ENCODE measurements at places on chromosomes 3 and 15. TPM values are rescaled to one million over a fixed set of nuclear protein-coding genes. Genes with fewer than 3 reads are reported as not detected.
A peak's percentile ranks its signal among the peaks of the same experiment; 100 is the strongest.

The EPHB1 gene
- total RNA-seq, result 3.5 TPM

The SPTBN5 gene
- total RNA-seq, result 1.9 TPM

The LYZL4 gene
- not detected for total RNA-seq

The CASR gene
- total RNA-seq, result 0.10 TPM

The AGBL1 gene
- total RNA-seq, result not detected

The C3orf22 gene
- total RNA-seq, result not detected

The NOX5 gene
- total RNA-seq, result not detected

DNA sequence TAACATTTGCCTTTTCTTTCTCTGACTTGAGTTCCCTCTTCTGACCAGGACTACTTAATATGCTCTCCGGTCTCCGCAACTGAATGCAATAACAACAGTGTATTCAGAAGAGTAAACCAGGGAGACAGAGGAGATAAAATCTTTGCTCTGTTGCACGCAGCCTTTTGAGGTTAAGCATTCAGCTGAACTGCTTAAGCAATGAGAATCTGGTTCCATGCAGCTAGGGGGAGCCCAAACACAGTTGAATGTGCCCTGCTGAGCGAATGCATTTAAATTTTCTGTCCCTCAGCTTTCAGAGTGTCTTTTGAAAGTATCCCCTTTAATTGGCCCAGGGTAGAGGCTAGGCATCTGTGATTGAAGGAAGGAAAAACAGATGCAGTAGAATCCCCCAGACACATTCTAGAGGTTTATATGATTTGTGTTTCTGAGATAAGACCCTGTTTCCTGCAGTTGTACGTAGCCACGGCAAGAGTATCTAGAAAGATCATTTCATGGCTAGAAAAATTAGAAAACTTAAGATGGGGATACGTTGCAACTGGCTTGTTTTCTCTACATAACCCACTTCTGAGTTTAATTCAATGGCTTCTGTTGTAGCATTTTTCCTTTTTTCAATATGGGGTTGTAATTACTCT is 309.6 kb downstream of the TUSC7 start:
- H3K36me3 ChIP-seq, result no peaks in the 10 kb centered on the region
- H3K4me3 ChIP-seq, result no peak overlapping the region
- H3K4me1 ChIP-seq, result no peaks in the 10 kb centered on the region
- DNase-seq, result no peak
- H3K27me3 ChIP-seq, result no peaks in the 10 kb centered on the region

DNA sequence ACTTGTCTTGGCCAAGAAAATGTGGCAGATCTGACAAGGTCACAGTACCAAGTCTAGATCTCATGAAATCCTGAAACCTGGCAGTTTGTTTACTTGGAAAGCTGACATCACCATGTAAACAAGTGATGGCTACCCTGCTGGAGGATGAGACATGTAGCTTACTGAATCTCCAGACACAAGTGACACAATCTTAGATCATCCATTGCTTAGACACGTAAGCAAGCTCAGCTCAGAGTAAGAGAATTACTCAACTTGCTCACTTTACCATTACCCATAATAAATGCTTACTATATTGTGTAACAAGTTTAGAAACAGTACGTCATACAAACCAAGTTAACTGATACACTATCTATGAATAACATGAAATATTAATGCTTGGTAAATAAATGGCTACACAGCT is 263.8 kb downstream of the TBC1D5 start:
- H3K27me3 ChIP-seq, result no peaks in the 10 kb centered on the region
- H3K4me1 ChIP-seq, result peaks cover 10% of the 10 kb centered on the region
- no peak for DNase-seq

DNA sequence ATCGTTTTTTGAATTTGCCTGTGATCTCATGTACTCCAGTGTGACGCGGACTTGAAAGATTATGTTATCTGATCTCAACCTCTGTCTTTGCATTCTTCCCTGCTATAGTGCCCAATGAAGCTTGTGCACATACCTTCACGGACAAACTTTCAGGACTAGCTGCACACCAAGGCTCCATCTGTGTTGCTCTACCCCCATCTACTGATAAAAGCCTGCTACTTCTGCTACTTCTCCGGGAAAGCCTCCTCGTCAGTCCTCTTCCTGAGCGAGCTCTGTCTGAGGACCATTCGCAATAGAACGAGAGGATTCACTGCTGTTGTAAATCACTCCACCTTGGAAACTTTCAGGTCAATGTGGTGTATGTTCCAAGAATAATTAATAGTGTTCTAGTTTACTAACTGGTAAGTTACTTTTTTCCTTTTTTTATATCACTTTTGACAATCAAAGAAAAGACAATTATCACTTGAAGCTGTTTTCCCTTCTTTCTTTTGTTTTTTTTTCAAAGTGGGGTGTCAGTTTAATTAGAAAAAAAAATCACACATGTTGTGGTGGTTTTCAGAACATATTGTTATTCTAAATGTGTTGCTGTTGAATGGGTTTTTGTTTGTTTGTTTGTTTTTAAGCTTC is 217.6 kb downstream of the ARRDC4 start:
- DNase-seq, result no peak
- peaks cover 43% of the 10 kb centered on the region for H3K27me3 ChIP-seq
- peaks cover 9% of the 10 kb centered on the region for H3K4me1 ChIP-seq
- no peaks in the 10 kb centered on the region for H3K36me3 ChIP-seq

DNA sequence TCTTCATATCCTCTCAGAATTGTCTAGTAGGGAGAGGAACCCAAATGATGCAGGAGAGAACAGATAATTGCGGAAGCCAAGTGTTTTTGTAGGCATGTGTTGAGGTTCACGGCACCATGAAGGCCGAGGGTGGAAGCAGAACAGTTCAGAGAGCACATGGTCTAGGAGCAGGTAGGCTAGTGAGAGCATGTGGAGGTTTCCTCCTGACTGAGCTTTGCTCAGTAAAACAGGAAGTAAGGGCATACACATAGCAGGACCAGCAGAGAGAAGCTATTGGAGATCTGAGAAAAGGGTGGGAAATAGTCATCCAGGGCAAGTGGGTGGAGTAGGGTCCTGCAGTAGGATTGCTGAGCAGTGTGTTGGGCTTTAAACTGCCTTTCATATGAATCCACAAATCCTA is 491.1 kb downstream of the FHIT start:
- no peaks in the 10 kb centered on the region for H3K4me1 ChIP-seq
- H3K4me3 ChIP-seq, result no peak overlapping the region
- H3K27me3 ChIP-seq, result no peaks in the 10 kb centered on the region
- H3K36me3 ChIP-seq, result no peaks in the 10 kb centered on the region
- H3K27ac ChIP-seq, result no peak overlapping the region

DNA sequence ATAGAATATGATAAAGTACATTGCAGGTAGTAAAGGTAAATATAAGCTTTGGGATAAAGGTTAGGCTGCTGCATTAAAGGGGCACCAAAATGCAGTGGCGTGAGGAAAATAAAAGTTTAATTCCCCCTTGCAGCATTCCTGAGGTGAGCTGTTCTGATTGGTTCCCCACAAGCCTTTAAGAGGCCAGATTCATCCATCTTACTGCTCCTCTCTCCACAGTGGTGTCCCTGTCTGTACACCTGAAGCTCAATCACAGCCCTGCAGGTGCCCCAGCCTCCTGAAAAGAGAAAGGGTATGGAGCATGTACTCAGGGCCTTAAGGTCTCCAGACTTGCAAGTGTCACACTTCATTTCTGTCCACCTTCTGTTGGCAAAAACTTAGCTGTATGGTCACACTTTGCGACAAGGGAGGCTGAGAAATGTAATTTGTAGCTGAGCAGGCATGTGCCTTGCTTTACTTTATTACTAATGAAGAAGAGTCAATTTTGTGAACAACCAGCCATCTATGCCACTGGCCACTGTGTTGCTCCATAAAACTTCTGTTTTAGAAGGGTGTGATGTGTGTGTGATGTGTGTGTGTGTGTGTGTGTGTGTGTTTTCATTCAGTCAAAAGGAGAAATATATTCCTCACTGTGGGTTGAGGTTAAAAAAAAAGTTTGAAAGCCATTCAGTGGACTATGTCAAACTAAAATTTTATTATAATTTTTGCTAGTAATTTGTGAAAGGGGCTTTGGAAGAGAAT is 12.8 kb downstream of the LACTB start:
- H3K4me3 ChIP-seq, result no peak overlapping the region
- H3K27ac ChIP-seq, result no peak overlapping the region
- DNase-seq, result no peak
- peaks cover 3% of the 10 kb centered on the region for H3K4me1 ChIP-seq

DNA sequence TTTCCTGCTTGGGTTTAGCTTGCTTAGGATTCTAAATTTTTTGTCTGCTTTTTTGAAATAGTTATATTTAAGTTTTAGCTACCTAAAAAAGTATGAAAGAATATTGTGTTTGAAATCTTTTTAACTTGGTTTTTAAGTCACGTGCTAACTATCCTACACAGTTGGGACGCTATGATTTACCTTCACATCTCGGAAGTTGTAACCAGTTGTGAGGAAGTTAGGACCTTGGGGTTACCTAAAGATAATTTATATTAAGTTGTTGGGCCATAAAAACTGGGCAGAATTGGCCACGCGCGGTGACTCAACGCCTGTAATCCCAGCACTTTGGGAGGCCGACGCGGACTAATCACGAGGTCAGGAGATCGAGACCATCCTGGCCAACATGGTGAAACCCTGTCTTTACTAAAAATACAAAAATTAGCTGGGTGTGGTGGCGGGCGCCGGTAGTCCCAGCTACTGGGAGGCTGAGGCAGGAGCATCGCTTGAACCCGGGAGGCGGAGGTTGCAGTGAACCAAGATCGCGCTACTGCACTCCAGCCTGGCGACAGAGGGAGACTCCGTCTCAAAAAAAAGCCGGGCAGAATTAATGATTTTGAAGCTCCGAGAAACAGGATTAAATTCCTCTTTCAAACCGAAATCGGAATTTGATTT is 1.0 kb downstream of the ZFAND6 start:
- H3K4me3 ChIP-seq, result peak overlapping the region; percentile 86
- DNase-seq, result no peak
- H3K4me1 ChIP-seq, result peaks cover 25% of the 10 kb centered on the region
- peak overlapping the region; percentile 95 for H3K27ac ChIP-seq

DNA sequence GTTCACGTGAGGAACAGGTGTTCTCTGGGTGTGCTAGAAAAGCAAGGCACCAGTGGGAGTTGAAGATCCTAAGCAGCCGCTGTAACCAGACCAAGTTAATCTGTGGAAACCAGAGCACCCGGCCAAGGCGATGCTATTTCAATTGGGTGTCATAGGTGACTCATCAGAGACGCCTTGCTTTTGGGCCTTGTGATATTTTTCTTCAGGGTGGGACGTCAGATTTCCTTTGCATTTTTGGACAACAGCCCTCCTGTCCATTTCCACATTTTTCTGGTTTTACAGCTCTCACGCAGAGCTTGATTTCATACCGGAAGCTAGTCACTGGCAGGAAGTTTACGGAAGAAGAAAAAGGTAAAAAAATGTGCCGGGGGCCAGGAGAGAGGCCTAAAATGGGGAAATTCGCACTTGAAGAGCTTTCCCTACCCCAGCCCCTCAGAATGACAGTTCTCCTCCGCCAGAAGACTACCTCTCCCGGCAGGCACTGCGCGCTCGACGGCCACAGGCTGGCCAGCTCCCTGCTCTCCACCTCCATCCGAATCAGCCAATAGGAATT is 471 bp upstream of the KBTBD8 start:
- H3K36me3 ChIP-seq, result no peaks in the 10 kb centered on the region
- H3K27me3 ChIP-seq, result peaks cover 9% of the 10 kb centered on the region
- H3K4me3 ChIP-seq, result peak overlapping the region; percentile 99
- H3K27ac ChIP-seq, result peak overlapping the region; percentile 79
- no peak for DNase-seq
- H3K4me1 ChIP-seq, result peaks cover 21% of the 10 kb centered on the region

GRCh38 chr3:194379231-194379630 is 9.7 kb upstream of the LRRC15 start:
- peaks cover 2% of the 10 kb centered on the region for H3K36me3 ChIP-seq
- H3K4me1 ChIP-seq, result peaks cover 8% of the 10 kb centered on the region
- peaks cover 51% of the 10 kb centered on the region for H3K27me3 ChIP-seq

DNA sequence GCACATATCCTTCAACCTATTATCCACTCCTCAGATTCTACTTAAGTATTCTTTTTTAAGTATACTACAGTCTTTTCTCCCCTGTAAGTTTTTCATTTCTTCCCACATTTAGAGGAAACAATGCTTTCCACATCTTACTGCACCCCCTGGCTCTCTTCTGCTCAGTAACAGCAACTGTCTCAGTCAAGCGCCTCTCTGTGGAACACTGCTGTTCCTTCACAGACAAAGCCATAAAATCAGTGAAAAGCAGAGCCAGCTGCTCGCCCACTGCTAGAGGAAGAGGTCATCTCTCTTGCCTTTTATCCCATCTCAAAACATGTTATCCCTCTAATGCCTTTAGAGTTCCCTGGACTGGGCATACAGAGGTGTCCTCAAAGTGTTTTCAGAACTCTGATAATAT is 24.8 kb downstream of the SERP1 start:
- peaks cover 9% of the 10 kb centered on the region for H3K27me3 ChIP-seq
- no peak overlapping the region for H3K4me3 ChIP-seq
- H3K36me3 ChIP-seq, result no peaks in the 10 kb centered on the region
